ENCODE measurements at places on chromosomes 4 and X.

GRCh38 chr4:25654031-25654970 lies 1.4 kb upstream of the SLC34A2 start:
- DNase-seq: no peak

DNA sequence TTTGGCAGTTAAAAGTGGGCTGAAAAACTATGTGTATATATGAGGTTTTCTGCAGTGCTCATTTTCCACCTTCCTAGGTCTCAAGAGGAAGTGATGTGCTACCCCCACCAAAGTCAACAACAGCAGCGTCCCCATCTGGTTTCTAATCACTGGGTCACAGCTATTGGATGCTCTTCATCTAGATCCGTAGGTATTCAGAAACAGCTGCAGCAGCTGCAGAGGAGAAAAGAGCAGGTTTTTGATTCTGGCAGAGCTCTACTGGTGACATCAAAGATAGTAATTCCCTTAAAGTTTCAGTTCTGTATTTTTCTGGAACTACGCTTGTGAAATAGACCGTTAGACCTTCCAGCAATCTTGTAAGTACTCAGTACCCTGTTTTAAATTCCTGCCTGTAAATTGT lies 5.8 kb upstream of the GUCY2F start:
- DNase-seq: no peak

DNA sequence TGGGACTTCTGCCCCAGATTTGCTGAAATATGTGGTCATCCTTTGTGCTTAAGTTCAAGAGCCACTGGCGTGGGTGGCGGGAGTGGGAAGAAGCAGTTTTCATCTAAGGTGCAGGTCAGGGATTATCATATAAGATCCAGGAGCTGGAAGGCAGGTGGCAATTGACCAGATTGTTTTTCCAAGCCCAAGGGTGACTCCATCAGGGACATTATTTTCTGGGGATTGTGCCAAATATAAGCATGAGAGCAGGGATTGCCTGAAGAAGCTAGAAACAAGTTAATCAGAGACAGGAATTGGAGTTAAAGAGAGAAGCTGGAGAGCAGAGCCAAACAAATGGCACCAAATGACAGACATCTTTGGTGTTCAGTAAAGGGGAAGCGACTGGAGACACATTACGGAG lies 19.4 kb upstream of the SEL1L3 start:
- no peak for DNase-seq

- DNase-seq: no peak
These were observed 376 bp downstream of the ABCG2 start for GRCh38 chr4:88158038-88158488.

DNA sequence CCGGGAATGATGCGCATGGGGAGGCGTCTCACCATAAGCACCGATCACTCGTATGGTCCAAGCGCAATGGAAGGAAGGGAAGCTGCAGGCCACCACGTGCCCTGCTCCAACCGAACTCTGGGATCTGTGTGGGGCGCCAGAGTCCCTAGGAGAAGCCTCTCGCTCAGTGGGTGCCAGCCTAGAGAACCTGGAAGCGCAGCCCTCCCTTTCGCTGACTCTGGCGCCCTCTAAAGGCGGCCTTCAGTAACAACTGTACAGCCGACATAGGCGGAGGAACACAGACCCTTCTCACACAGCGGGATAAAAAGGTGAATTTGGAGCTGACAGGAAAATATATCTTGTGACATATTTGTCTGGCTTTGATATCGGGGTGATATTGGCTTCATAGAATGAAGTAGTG lies 76.0 kb downstream of the INTS6L start:
- DNase-seq: peak; percentile 34

GRCh38 chr4:139973616-139974015 lies 180.4 kb downstream of the MAML3 start:
- no peak for DNase-seq

GRCh38 chr4:45368832-45369231 lies 642.5 kb upstream of the GNPDA2 start:
- DNase-seq: no peak

DNA sequence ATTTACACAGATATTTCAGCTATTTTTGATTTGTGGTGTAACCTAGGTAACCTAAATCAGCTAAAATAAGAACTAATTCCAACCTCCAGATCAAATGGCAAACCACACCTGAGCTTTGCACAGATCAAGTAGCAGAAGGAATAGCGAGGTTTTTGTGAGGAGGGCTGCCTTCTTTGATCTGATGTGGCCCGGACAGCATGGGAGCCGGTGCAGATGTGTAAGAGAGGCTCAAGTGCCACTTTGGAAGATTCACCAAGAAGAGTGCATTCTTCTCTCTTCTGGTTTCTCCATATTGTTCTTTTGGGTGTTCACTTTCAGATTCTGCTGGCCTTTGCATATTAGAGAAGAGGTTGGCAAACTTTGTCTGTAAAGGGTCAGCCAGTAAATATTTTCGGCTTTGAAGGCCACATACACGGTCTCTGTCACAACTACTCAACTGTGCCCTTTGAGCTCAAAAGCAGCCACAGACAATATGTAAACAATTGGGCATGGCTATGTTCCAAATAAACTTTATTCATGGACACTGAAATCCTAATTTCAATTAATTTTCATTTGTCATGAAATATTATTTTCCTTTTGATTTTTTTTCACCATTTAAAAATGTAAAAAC lies 78.9 kb upstream of the FAM9C start:
- no peak for DNase-seq

DNA sequence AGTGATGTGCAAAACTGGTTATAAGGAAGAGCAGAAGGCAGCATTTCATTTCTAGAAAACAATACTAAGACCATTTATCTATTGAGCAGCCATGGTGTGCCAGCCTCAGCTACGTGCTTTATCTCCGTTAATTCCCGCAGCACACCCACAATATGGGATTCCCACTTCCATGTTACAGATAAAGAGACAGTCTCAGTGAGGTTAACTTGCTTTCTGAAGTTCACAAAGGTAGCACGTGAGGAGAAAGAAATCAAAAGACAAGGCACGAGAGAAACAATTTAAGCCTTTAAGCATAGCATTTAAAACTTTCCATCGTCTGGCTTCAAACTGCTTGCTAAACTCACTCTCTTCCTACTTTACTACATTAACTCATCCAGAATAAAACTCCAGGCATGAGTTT lies 8.0 kb upstream of the RPL34 start:
- DNase-seq: no peak

DNA sequence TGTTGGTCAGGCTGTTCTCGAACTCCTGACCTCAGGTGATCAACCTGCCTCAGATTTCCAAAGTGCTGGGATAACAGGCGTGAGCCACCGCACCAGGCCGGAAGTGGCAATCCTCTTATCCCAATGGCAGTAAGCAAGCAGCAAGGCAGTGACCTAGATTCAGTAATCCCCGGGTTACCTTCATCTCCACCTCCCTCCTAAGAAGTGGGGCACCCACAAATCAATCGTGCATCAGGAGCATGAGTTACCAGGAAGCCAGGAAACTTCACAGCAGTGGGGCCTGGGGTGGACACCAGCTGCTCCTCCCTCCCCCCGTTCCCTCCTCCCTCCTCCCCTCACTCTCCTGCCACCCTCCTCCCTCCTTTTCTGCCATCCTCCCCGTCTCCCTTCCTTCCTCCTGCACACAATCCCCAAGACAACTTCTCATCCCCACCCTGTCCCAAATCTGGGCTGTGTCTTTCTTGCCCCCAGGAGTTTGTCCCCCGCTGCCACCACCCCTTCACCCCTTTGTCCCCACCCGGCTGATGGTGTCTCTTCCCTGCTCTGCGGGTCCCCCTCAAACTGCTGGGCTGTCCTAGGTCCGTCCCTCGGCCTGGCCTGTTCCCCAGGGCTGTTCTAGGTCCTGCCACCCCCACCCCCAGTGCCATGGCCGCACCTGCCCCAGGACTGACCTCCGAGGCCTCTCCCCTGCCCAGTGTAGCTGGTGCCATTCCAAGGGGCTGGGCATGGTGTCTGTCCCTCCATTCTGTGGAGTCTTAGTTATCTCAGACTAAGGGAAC lies 2.2 kb downstream of the PDE6B start:
- no peak for DNase-seq

GRCh38 chr4:140071806-140072205 lies 82.2 kb downstream of the MAML3 start:
- DNase-seq: peak; percentile 55

DNA sequence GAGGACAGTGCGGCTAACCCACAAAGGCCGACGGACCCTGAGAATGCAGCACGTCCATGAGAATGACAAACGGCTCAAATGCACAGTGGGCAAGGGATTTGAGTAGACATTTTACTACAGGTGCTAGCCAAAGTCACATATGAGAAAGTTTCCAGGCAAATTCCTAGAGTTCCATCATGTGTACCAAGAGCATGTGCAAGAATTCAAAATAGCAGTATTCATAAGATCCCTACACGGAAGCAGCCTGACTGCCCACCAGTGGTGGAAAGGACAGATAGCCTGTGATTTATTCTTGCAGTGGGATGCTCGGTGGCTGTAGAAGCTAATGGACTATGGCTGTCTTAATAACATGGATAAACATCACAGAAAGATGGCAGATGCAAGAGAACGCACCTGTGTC lies 68.0 kb downstream of the RGS12 start:
- DNase-seq: no peak

- no peak for DNase-seq
These were observed 29.2 kb upstream of the FGFBP2 start for GRCh38 chr4:15992167-15992485.

DNA sequence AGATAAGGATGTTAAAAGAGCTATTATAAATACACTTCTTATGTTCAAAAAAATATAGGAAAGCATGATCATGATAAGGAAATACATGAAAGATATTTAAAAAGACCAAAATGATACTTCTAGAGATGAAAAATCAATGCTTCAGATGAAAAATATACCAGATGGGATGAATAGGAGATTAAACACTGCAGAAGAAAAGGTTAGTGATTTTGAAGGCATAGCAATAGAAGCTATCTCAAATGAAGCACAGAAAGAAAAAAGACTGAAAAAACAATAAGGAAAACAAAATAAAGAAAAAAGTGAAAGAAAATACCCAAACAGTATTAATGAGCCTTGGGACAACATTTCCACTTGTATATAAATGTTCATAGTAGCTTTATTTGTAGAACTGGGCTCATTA lies 80.7 kb upstream of the LEF1 start:
- no peak for DNase-seq

GRCh38 chr4:150579551-150580234 lies 2.3 kb upstream of the MAB21L2 start:
- DNase-seq: no peak

- no peak for DNase-seq
These were observed 4.2 kb downstream of the RPS4X start for GRCh38 chrX:72272868-72273267.

DNA sequence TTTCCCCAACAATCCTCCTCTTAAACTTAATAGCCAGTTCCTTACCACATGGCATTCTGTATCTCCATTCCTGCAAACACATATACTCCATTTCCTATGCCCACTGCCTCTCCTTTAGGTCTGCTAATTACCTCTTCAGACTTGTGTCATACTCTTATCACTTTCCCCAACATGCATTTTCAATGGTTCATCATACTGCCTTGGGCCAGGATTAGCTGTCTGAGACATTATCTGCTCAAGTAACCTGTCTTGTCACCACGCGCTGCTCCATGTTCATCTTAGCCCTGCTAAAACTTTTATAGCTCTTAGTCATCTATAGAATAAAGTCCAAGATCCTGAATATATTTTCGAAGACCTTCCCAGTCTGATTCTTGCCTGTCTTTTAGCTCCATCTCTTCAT lies 224.1 kb upstream of the GK2 start:
- DNase-seq: no peak

- DNase-seq: no peak
These were observed 9.7 kb upstream of the TMEM165 start for GRCh38 chr4:55386073-55386472.

GRCh38 chrX:27575565-27575964 lies 14.6 kb upstream of the DCAF8L2 start:
- DNase-seq: no peak

GRCh38 chrX:123882391-123882790 lies 22.5 kb downstream of the XIAP start:
- no peak for DNase-seq

GRCh38 chr4:38832624-38833528 lies 23.7 kb downstream of the TLR6 start:
- DNase-seq: no peak

DNA sequence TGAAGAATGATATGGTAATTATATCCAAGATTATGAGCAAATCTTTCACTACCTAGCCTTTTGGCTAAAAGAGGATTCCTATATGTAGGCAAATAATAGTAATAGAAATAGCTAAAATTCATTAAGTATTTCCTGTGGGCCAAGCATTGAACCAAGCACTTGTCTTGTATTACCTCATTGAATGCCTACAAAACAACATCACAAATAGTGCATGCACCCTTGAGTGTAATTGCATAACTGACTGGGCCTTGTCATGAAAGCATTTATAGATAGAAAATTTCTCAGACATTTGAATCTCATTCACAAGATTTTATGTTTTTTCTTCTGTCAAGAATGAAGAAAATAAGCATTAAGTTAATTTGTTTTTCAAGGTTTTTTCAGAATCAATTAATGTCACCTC lies 3.9 kb upstream of the HPGDS start:
- DNase-seq: no peak

DNA sequence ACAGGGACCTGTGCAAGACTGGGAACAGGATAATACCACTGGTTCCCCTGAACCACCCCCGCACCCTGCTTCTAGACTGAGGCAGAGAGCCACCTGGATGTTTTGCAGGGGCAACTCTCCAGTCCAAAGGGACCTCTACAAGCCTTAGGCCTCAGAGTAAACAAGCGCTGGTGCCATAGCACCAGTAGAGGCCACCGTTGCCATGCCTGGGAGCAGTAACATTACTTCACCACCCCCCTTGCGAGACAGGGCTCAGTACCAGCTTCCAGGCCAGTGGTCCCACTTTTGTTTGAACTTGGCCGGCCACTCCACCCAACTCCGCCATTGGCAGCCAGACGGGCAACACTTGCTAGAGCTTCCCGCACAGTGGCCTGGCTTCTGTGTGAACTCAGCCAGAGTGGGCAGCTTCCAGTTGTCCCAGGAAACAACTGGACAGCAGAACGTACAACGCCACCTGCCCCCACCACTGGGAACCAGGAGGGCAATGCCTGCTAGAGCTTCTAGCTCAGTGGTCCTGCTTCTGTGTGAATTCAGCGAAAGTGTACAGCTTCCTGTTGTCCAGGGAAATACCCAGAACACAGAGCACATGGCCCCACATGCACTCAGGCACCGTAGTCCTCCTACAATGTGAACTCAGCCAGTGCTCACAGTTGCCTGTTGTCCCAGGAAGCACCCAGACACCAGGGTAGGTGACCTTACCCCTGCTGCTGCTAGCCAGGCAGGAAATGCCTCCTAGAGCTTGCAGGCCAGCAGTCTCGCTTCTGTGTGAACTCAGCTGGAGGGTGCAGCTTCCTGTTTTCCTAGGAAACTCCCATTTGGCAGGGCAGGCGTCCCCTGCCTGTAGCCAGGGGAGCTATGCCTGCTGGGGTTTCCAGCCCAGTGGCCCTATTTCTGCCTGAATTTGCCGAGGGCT lies 39.9 kb upstream of the PCDH19 start:
- DNase-seq: no peak
